Activated T-helper 1 cell treated with anti-CD3 and anti-CD28 coated beads, Interleukin-12 subunit alpha, Interleukin-12 subunit beta, Interleukin-2, Interleukin-4 antibody, amounts not matched to agents 30 ng/mL and 10 ng/mL and 1 ng/mL, durations not matched to agents 14 hours and 24 hours and 36 hours (primary cell): ENCODE measurements at places on chromosomes 5 and 9.

DNA sequence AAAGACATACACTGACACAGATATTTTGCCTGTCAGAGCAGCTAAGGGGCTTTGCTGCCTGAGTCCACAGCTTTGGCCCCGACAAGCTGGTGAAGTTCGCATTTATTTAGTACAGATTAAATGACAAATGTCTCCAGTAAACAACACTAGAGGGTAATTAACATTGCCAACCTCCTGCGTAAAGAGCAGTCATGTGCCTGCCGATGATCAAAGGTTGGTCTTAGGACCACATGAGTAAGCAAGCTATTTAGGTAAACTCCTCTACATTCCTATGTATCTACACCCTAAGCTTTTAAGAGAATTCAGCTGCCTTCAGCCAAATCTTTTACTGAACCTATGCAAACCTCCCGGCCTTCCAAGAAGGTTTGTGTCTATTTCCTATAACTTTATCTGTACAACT is 73.0 kb upstream of the PJA2 start:
- no peak for DNase-seq

DNA sequence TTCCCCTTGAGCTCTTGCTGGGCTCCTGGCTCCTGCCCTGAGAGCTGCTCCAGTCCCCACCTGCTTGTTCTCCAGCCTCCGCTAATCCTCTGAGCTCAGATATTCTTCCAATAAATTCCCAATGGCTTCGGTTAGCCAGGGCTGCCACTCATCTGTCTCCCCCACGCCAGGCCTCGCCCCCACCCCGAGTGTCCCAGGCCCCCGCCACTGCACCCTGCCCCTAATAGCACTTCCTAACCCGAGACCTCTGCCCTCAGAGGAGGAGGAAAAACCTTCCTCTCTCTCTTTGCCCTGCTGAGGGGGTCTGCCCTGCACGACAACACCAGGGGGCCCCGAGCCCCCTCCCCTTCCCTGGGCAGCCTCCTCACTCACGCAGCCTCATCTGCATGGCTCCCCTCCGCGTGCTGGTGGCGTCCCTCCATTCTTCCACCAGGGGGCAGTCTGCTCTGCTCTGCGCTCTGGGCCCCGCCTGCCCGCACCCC is 5.4 kb upstream of the LCN15 start:
- DNase-seq, result no peak

GRCh38 chr5:74454263-74455030 is 186.1 kb downstream of the ENC1 start:
- no peak for DNase-seq

GRCh38 chr5:77697692-77698091 is 59.2 kb upstream of the OTP start:
- no peak for DNase-seq

- no peak for DNase-seq
Observed at GRCh38 chr9:98641695-98642094, 67.0 kb downstream of the GABBR2 start.

DNA sequence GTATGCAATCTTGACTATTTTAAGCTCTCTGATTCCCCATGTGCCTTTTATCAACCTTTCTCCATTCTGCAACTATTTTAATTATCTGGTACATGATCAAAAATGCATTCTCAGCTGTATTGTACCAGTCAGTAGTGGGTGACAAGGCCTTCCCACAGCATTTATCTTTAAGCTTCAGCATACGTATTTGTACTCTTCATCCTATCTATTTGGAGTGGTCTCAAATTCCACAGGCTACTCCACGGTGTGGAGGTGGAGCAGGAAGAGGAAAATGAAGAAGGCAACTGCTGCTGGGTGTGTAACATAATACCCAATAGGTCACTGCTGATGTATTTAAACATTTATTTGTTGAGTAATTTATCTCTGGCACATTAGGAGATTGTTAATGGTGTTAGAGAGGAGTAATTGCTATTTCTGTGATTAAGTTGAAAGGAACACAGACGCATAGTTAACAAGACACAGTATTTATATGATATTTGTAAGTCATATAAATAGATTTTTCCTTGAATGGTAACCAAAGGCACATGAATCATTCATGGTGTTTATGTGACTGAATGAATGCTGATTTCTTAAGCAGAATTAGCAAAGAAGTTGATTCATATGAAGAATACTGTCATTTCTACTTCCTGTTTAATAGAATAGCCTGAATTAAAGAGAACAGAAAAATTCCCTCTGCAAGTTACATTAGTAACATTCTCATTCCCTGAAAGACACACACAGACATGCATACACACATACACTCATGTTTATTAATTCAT is 153.8 kb upstream of the NR3C1 start:
- DNase-seq, result no peak

DNA sequence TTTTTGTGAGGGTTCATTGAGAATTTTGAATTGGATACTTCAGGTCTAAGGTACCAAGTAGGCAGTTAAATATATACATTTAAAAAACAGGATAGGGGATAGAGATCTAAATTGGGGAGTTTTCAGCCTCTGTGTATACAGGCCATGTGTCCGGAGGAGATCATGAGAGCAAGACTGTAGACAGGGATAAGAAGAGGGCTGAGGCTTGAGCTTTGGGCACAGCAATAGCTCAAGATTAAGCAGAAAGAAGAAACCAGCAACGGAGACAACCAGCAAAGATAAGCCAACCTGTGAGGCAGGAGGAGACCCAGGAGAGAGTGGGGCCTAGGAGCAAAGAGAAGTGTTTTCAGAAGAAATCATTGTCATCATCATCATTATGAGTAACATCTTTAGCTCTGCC is 258.4 kb downstream of the GRIA1 start:
- DNase-seq, result no peak

DNA sequence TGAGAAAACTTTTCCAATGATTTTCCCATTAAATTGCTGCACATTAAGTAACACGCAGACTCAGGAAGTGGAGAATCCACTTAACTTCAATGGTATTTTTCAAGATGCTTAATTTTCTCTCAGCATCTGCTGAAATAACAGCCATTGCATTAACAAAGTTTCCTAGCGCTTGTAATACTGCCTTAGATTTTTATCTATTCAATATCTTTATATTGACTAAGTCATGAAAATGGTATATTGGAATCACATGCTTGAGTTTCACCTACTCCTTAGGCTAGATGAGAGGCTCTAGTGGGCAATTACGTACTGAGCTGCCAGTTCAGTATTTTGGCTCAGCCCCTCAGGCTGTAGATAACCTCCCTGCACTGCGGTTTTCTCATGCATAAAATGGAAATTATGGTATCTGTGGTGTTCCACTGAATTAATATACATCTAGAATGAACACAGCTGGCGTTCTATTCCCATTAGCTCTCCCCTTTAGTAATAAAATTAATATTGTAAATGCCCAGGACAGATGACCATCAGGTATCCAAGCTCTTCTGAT is 112.9 kb downstream of the MTX3 start:
- DNase-seq, result no peak

DNA sequence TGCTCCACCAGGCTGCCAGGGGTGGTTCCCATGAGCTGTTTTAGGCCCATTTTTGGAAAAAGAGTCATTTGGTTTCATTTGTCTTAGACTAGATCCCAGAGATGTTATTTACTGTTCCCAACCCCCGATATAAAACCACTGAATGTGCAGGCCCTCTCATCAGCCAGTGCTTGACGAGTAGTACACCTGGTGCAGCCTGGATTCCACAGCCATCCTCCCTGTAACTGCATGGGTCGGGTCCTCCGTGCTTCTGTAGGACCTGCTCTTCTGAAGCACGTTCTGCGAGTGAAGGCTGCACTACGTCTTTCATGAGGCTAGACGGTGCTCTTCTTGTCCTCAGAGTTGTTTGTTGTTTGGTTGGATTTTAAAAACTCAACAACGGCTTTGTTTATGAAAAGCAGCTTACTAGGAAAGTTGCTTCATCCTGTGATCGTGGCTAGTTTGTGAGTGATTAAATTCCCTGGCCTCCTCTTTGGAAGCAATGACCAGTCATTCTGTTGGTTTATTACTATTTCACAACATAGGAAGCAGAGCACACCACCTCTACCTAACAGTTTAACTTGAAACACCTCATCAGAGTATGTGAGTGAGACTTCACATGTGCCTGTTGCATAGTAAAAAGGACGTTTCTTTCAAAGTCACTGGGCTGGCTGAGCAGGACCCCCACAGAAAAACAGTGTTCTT is 135.2 kb downstream of the AOPEP start:
- no peak for DNase-seq

DNA sequence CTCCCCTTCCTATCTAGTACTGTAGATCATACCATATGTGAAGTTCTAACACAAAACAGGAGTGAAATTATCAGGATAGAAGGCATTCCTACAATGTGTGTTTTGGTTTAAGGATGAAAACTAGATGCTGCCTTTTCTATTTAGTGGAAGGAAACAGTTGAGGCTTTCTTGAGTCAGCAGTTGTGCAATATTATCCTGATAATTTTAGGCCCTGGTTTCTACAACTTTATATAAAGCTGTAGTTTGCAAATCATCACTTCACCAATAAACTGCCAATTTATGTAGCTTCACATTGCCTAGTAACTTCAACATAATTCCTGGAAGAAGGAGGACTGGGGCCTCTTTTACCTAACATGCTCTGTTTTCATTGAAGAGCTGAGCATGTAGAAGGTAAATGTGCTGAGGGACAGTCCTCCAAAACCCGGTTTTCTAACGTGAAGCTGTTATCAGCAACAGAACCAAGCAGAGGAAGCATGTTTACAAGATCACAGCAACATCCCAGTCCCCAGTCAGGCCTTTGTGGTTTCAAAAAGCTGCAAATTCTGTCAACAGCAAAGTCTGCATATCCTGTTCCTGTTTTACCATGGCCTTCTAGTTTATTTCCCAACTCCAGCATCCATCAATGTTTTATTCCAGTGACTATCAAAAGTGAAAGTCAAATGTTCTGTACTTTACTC is 513.4 kb upstream of the MEF2C start:
- DNase-seq, result no peak

GRCh38 chr9:109913461-109913810 is 133.4 kb downstream of the PALM2AKAP2 start:
- no peak for DNase-seq

DNA sequence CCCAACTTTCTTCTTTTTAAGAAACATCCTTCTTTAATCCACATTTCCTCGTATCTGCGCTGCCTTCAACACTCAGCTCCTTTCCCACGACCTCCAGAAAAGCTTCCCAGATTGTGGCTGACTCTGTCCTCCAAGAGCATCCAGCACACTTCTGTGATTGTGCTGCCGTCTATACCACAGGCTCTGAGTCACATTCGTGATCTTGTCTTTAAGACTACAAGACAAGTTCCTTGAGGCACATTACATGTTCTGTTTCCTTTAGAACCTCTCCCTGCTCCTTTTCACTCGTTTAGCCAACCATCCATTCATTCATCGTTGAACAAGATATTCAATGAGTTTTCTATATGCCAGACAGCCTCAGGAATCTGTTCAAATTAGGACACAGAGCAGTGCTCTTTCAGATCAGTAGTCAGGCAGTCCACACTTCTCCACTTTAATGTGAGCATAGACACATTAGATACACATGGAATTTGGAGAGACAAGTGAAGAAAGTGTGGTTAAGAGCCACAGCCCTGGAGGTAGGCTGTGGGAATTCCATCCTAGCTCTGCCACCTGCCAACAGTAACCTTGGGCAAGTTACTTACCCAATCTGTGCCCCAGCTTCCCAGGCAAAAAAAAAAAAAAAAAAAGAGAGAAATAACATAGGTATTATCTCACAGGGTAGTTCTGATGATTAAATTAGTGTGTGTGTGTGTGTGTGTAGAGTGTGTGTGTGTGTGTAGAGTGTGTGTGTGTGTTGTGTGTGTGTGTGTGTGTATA is 18.9 kb downstream of the WHRN start:
- no peak for DNase-seq

DNA sequence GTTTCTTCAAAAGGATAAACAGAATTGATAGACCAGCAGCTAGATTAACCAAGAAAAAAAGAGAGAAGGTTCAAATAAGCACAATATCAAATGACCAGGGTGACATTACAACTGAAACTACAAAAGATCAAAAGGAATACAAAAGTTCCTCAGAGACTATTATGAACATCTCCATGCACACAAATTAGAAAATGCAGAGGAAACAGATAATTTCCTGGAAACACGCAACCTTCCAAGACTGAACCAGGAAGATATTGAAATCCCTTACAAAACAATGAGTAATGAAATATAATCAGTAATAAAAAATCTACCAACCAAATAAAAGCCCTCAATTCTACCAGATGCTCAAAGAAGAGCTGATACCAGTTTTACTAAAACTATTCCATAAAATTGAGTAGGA is 252.1 kb downstream of the MCTP1 start:
- DNase-seq, result no peak

- no peak for DNase-seq
Observed at GRCh38 chr5:139806726-139807646, 11.4 kb downstream of the PSD2 start.

GRCh38 chr9:21102305-21102704 is 24.6 kb upstream of the IFNB1 start:
- DNase-seq, result no peak

DNA sequence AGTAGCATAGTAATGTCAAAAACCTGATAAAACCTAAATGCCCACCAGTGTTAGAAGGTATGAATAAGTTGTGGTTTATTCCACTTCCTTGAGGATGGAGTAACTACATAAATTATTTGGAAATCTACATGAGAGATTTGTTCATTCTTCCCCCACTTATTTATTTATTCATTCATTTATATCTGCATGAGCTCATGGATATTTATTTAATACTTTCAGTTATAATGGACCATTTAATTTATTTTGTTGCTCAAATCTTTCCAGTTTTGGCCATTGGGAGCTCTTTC is 223.8 kb upstream of the S1PR3 start:
- no peak for DNase-seq

GRCh38 chr5:135228222-135228621 is 170.8 kb downstream of the MACROH2A1 start:
- no peak for DNase-seq

DNA sequence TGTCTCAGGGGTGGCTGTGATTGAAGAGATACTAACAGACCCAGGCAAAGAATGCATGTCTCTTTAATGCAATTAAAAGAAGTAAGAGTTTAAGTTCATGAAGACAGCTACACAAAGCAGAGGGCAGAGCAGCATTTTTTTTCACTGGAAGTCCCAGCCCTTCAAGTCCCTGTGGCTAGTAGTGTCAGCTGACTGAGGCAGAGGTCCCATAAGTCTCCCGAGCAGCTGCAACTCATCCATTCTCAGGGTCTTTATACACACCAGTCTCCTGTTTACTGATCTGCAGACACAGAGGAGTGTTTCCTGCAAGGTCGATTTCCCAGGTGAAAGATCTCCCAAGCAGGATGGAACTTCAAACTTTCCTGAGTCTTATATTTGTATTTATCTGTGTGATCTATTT is 169.4 kb upstream of the GLRA1 start:
- DNase-seq, result no peak

DNA sequence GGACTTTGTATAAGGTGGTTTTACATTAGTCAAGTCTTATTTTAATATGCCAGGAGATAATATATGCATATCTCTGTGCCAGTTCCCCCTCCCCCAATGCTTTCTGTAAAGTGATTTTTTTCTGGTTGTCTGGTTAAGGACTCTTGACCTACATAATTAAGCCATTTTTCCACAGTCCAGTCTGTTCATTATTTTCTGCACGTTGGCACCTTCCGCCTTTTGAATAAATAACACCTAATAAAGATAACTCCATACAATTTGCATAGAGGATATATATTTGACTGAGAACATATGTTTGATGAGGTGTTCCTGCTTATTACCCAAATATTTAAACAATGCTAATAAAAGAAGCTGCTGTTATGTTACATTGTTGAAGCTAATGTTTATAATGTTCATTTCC is 320.9 kb downstream of the DMAC1 start:
- DNase-seq, result no peak

- no peak for DNase-seq
Observed at GRCh38 chr5:32612134-32612888, 27.0 kb downstream of the SUB1 start.
